ENCODE measurements at places on chromosomes 11 and 22. TPM values are rescaled to one million over a fixed set of nuclear protein-coding genes. Genes with fewer than 3 reads are reported as not detected.

DNA sequence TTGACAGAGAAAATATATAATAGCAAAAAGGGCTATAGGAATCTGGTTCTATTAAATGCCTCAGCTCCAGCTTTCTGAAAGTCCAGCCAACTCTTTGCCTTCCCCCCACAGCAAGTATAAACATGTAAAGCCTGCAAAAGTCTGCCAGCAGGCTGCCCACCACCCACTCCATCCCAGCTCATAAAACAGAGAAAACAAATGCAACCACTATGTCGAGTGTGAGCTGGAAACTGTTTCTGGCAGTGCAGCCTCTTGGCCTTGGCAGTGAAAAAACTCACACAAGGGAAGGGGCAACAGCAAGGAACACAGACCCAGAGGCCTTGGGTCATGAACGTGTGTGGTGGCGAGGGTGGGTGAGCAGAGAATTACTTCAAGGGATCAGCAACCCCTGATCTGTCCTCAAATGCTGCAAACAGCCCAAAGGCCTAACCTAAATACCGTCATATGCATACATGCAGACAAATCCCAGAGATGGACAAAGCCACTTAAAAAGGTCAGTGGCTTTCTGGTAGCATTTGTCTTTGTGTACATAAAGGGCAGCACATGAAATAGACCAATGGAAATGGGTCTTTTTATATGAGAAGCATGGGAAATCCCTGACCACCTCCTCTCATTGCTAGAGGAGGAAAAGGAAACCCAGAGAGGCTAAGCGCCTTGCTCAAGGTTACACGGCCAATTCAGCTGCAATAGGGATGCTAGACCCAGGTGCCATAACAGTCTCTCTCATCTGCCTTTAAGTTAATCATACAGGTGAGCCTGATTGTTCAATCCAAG, 74.8 kb downstream of the NAT10 start:
- DNase-seq: no peak

DNA sequence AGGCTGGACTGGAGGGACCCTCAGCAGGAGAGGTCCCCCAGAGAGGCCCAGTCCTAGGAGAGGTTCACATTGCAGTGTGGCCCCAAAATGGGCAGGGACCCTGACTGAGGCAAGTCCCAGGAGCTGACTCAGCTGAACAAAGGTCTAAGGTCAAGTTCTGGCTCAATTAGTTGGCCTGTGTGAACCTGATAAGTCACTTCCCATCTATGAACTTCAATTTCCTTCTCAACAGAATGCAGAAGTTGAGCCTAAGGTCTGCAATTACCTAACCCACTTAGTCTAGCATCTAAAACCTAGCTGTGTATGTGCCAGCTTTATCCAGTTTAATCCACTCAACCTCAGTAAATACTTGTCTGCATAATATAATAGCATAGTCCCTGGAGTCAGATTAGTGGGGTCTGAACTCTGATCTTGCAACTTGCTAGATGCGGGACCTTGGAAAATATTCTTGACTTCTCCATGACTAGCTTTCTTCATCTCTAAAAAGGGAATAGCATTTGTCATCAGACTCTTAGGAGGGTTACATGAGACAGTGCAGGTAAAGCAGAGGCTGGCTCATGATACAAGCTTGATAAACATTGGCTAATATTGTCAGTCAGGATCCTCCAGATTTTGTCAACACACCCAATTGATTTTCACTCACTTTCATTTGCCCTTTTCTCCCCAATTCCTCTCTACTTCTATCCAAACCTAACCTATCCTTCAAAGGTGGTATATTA, 465.5 kb downstream of the INSC start:
- DNase-seq: no peak

DNA sequence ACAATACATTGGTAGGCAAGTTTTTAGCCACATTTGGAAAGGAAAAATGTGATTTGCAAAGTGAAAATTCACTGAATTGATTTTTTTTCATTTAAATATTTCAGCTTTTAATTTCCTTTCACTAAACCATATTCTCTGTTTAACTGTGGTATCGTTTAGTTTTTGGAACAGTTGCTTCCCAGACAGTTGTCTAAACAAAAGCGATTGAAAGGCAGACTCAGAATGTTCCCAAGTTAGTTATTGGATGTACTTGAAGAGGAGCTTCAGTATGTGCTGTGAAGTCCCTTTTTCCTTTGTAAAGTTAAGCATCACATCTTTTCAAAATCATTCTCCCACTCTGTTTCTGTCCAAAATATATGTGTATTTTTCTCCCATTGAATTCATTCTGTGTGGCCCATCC, 623.4 kb upstream of the LUZP2 start:
- DNase-seq: no peak

DNA sequence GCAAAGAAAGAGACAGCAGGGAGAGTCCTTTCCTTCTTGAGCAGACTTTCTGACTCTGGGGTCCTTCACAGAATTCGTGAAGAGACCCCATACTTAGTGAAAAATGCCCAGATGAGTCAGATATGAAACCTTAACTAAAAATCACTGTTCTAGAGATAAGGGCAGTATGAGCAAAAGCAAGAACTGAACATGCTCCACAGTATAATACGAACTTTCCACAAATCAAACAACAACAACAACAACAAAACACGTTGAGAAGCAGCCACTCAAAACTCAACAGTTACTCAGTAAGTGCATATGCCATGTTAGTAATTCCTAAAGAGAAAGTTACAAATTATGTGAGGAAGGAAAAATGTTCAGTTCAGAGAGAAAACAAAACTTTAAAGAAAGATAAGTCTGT, 44.3 kb downstream of the PITPNB start:
- DNase-seq: no peak

DNA sequence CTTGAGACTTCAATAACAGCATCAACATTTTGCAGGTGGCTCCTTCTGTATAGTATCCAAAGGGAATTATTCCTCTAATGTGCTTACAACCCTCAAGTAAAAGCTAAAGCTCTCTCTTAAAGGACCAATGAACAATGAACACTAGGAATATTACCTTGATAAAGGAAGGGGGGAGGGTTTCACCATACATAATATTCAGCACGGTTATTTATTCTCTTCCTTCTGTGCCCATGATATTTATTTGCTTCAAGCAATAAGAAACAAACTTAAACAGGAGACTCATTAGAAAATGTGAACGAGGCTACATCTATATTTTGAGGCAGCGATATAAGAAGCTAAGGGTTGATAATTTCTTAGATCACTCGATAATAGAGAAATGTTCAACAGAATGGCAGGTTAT, 21.2 kb downstream of the BLID start:
- no peak for DNase-seq

- no peak for DNase-seq
Measured at GRCh38 chr11:70433526-70433925, 35.2 kb downstream of the CTTN start.

- no peak for DNase-seq
Measured at GRCh38 chr11:111762981-111763643, 3.1 kb downstream of the PPP2R1B start.

- DNase-seq: no peak
Measured at GRCh38 chr22:30777587-30777986, 82.9 kb downstream of the OSBP2 start.

Gene EMID1
- 0.74 TPM for total RNA-seq

Gene UBE4A
- 32.6 TPM for total RNA-seq

Measured in left ventricle myocardium inferior (tissue), 1 donor.